ENCODE measurements at places on chromosomes 12 and 14.

DNA sequence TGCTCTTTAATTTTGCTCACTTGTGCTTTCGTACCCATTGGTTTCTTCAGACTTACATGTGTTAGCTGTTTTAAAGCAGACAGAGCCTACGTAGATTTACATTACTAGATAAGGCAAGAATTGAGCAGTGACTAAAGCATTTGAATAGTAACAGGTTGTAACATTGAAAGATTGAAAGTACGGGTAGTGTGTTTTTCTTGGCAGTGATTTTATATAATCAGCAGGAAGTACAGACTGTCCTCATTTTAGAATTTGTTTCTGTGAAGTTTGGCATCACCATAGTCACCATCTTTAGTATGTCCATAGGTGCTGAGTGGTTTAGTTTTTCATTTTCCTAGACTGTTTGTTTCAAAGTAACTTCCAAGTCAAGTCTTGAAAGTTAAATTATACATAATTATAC is 14.0 kb downstream of the RTRAF start:
- no peaks in the 10 kb centered on the region for H3K4me1 ChIP-seq
- no peak overlapping the region for H3K27ac ChIP-seq
- no peak for DNase-seq
- H3K36me3 ChIP-seq: peaks cover 96% of the 10 kb centered on the region

DNA sequence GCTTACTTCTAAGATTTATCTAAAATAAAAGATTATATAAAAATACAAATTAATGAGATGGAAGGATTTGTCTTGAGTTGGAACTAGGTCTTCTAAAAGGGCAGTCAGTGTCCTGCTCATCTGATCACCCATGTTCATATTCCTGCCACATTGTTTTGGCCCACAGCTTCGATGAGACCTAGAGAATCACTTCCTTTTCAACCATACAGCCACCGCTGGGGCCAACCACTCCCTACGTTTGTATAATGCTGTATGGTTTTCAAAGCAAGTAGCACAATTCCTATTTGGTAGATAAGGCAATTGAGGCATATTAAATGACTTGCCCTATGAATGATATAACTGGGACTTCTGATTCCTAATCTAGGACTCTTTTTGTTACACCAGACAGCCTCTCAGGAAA is 249.4 kb downstream of the ZFP36L1 start:
- H3K36me3 ChIP-seq: no peaks in the 10 kb centered on the region
- no peaks in the 10 kb centered on the region for H3K4me1 ChIP-seq
- no peak for DNase-seq
- H3K4me3 ChIP-seq: no peak overlapping the region
- H3K27ac ChIP-seq: no peak overlapping the region

DNA sequence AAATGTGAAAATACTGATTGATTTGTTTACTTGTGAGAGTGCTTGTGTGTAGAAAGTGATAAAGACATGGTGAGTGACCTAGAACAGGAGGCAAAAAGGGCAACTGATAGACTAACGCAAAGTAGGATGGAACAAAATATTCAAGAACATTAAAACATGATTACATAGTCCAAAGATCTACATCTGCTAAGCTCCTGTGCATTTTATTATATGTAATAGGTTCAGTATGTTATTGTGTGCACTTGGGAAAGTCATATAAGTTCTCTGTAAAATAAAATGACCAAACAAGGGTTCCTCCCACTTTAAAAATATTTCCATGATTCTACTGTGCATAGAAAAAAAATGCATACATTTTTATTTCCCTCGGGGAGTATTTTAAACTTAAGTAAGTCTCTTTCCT is 74.3 kb upstream of the GPHB5 start:
- H3K27me3 ChIP-seq: no peaks in the 10 kb centered on the region
- no peaks in the 10 kb centered on the region for H3K4me1 ChIP-seq
- DNase-seq: no peak
- H3K4me3 ChIP-seq: no peak overlapping the region
- no peak overlapping the region for H3K27ac ChIP-seq

DNA sequence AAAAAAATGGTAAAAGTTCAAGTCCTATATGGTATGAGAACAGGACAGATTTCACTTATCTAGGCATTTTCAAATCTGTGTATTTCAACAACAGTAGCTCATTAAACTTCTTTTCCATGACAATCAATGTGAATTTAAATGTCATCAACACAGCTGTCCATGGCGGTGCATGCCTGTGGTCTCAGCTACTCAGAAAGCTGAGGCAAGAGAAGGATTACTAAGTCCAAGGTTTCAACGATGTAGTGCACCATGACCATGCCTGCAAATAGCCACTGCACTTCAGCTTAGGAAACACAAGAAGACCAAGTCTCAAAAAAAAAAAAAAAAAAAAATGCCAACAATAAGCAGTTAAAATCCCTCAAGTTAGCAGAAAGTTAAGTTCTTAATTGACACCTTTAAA is 214.6 kb downstream of the C12orf50 start:
- DNase-seq: no peak
- H3K4me3 ChIP-seq: no peak overlapping the region
- H3K36me3 ChIP-seq: no peaks in the 10 kb centered on the region
- H3K27ac ChIP-seq: no peak overlapping the region

- H3K27me3 ChIP-seq: no peaks in the 10 kb centered on the region
- no peaks in the 10 kb centered on the region for H3K4me1 ChIP-seq
- no peak for DNase-seq
- peaks cover 10% of the 10 kb centered on the region for H3K36me3 ChIP-seq
These were observed 54.1 kb downstream of the CEP83 start for GRCh38 chr12:94405413-94406116.

- H3K36me3 ChIP-seq: peaks cover 2% of the 10 kb centered on the region
- no peak for DNase-seq
- H3K4me3 ChIP-seq: no peak overlapping the region
- no peaks in the 10 kb centered on the region for H3K27me3 ChIP-seq
These were observed 104.1 kb downstream of the LGMN start for GRCh38 chr14:92644171-92644969.

DNA sequence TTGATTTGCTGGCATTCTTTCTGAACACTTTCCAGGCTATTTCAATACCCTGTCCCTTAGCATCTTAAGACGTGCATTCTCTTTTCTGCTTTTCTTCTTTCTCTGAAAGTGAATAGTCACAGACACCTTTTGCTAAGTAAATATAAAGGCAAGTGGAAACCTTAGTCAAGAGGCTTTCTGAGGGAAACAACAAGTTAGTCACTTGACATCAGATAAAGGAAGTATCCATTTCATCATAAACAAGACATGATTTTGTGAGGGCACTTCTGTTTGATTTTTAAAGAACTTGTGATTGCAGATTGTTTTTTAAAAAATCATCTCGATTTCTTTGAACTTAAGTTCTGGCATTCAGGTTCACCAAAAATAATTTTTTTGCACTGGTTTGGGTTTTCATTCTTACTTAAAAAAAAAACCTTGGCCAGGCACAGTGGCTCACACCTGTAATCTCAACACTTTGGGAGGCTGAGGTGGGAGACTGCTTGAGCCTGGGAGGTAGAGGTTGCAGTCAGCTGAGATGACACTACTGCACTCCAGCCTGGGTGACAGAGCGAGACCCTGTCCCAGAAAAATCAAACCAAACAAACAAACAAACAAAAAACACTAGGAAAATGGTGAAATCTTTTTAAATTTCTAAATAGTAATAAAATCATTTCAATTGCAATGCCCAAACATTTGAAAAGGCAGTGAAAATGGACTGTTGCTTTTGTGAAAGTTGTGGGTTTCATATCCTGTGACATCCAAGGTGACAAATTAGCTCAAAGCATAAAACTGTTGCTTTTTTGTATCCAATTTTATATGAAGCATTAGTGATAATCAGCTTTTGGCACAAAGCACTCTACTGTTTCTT is 8.3 kb upstream of the KLHL42 start:
- H3K27ac ChIP-seq: no peak overlapping the region
- DNase-seq: no peak
- H3K4me1 ChIP-seq: no peaks in the 10 kb centered on the region

DNA sequence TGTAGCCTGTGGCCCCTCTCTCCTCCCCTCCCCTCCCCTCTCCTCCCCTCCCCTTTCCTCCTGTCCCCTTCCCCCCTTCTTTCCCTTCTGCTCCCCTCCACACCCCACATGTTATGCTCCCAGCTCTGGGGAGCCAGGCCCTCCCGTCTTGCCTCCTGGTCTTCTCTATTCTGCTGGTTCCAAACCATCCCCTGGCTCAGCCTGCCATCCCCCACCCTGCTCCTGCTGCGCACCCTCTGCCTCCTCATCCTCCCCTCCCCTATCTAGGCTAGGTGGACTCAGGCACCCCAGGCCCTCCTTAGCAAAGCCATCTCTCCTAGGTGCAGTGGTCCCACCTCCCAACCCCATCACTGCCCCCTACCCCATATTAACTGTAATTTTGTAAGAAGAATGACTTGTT is 99.5 kb downstream of the CALM1 start:
- H3K4me1 ChIP-seq: peaks cover 9% of the 10 kb centered on the region
- no peaks in the 10 kb centered on the region for H3K36me3 ChIP-seq
- H3K4me3 ChIP-seq: no peak overlapping the region
- DNase-seq: no peak
- no peak overlapping the region for H3K27ac ChIP-seq

DNA sequence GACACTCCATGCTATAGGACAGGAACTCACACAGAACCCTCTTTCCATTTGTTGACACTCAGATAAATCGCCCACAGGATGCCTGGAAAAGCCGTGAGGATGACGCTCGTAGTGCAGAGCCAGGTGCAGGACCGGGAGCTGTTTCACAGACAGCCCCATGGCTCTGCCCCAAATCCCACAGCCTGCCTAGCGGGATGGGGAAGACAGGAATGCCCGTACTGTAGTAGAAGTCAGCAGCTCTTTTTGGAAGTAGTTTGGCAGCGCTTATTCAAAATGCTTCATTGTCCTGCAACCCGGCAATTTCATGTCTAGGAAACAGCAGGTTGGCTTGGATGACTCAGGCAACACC is 41.6 kb downstream of the JAG2 start:
- peaks cover 9% of the 10 kb centered on the region for H3K4me1 ChIP-seq
- DNase-seq: no peak
- H3K27ac ChIP-seq: no peak overlapping the region
- H3K27me3 ChIP-seq: peaks cover 3% of the 10 kb centered on the region
- H3K4me3 ChIP-seq: no peak overlapping the region
- H3K36me3 ChIP-seq: no peaks in the 10 kb centered on the region

- peaks cover 4% of the 10 kb centered on the region for H3K27me3 ChIP-seq
- H3K4me1 ChIP-seq: no peaks in the 10 kb centered on the region
- H3K36me3 ChIP-seq: no peaks in the 10 kb centered on the region
- DNase-seq: no peak
These were observed 17.2 kb upstream of the BDKRB2 start for GRCh38 chr14:96187216-96188031.

- H3K4me1 ChIP-seq: no peaks in the 10 kb centered on the region
- no peak for DNase-seq
- no peaks in the 10 kb centered on the region for H3K27me3 ChIP-seq
These were observed 608.4 kb downstream of the FSCB start for GRCh38 chr14:43898687-43899086.

GRCh38 chr12:120668868-120669840 is 17.8 kb upstream of the MLEC start:
- no peaks in the 10 kb centered on the region for H3K27me3 ChIP-seq
- H3K4me3 ChIP-seq: no peak overlapping the region
- no peaks in the 10 kb centered on the region for H3K36me3 ChIP-seq
- H3K4me1 ChIP-seq: no peaks in the 10 kb centered on the region

GRCh38 chr12:29763301-29763683 is 20.4 kb downstream of the TMTC1 start:
- H3K27me3 ChIP-seq: no peaks in the 10 kb centered on the region
- no peak overlapping the region for H3K4me3 ChIP-seq
- no peaks in the 10 kb centered on the region for H3K4me1 ChIP-seq
- no peak overlapping the region for H3K27ac ChIP-seq

DNA sequence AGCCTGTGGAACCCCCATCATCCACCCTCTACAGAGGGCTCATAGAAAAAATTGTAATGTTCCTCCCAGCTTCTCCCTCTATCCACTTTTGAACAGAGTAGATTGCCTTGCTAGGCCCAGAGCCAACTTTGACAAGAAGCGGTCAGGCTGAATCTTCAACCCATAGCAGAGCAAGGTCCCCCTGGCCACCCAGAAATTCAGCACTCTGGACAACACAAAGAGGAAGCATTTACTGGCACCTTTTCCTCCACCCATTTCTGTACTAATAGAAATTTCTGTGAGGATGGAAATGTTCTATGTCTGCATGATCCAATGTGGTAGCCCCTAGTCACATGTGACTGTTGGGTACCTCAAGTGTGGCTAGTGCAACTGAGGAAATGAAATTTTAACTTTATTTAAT is 42.7 kb upstream of the OXA1L start:
- DNase-seq: no peak
- no peaks in the 10 kb centered on the region for H3K36me3 ChIP-seq
- no peak overlapping the region for H3K4me3 ChIP-seq
- no peaks in the 10 kb centered on the region for H3K4me1 ChIP-seq

- DNase-seq: no peak
- H3K36me3 ChIP-seq: no peaks in the 10 kb centered on the region
- peaks cover 8% of the 10 kb centered on the region for H3K27me3 ChIP-seq
- H3K4me3 ChIP-seq: no peak overlapping the region
- no peaks in the 10 kb centered on the region for H3K4me1 ChIP-seq
These were observed 311.6 kb upstream of the DIO3 start for GRCh38 chr14:101249676-101250036.

DNA sequence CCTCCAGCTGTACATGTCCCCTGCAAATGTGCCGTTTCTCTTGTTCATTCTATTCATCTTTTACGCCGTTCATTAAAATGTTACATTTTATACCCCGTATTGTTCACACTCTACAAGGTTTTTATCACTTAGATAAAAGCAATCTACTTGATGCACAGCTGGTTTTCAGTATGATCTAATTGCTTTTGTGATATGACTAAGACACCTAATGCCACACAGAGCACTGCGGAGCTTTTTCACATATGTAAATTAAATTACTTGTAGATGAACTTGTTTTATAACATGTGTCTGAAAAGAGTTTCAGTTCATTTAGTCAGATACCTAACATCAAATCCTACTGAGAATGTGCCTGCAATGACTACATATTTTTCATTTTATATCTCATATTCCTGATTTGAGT is 40.9 kb upstream of the RERGL start:
- no peak overlapping the region for H3K27ac ChIP-seq
- no peak overlapping the region for H3K4me3 ChIP-seq
- H3K36me3 ChIP-seq: no peaks in the 10 kb centered on the region
- no peaks in the 10 kb centered on the region for H3K27me3 ChIP-seq

DNA sequence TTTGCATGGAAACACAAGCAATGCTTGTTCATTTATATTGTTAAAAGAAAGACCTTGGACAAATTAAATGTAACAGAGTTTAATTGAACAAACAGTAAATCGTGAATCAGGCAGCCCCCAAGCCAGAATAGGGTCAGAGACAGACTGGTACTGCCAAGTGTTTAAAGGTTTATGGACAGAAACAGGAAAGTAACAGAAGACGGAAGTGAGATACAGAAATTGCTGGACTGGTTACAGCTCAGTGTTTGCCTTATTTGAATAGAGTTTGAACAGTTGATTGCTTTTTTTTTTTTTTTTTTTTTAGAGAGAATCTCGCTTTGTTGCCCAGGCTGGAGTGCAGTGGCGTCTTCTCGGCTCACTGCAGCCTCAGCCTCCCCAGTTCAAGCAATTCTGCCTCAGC is 50.3 kb downstream of the DAO start:
- no peaks in the 10 kb centered on the region for H3K27me3 ChIP-seq
- no peak overlapping the region for H3K4me3 ChIP-seq
- H3K27ac ChIP-seq: no peak overlapping the region
- H3K4me1 ChIP-seq: no peaks in the 10 kb centered on the region
- H3K36me3 ChIP-seq: no peaks in the 10 kb centered on the region

Measured in CD4-positive, alpha-beta T cell (primary cell).